ENCODE measurements at places on chromosomes 5 and 9.

- DNase-seq, result no peak
Observed at GRCh38 chr9:20561531-20561930, 60.8 kb downstream of the MLLT3 start.

DNA sequence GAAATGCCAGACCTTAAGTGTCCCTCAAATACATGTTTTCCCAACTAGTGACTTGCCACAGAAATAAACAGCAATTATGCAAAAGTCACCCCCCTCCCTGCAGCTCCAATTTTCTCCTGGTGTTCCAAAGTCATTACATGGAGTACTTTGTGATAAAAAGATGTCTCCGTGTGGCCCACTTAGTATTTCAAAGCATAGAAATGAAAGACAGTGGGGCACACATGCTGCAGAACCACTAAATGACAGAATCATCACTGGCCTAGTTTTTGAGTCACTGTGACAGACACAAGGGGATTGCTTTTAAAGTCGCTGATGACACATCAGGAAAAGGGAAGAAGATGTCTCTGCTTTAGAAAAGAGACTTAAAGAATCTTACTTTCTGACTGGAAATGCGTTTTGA lies 323.4 kb downstream of the PSAT1 start:
- DNase-seq, result no peak

- DNase-seq, result no peak
Observed at GRCh38 chr5:150429410-150429873, 16.7 kb upstream of the CD74 start.

DNA sequence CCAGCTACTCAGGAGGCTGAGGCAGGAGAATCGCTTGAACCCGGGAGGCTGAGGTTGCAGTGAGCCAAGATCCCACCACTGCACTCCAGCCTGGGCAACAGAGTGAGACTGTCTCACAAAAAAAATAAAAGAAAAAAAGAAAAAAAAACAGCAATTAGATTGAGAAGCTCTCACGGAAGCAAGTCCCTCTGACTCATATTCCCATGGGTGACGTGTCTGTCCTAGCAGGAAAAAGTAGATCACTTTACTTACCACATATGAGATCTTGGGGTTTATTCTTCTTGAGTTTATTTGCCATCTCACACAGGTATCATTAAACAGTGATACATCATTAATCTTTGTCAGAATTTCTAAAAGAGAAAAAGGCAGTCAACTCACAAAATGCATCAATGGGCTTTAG lies 62.6 kb downstream of the SUSD1 start:
- peak; percentile 83 for DNase-seq

- DNase-seq, result no peak
Observed at GRCh38 chr9:133051966-133052539, 9.7 kb upstream of the CEL start.

DNA sequence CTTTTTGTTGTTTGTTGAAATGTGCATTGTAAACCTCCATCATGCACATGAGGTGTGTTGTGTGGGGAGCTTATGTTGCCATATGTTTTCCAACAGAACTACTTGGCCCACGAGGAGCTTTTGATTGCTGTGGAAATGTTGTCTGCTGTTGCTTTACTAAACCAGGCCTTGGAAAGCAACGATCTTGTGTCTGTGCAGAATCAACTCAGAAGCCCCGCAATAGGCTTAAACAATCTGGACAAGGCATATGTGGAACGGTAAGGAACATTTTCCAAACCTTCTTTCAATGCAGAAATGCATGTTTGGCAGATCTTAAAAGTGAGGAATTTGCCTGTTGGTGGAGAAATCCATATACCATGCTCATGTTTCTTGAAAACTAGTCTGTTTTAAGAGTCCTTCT lies 22.5 kb downstream of the F2RL2 start:
- DNase-seq, result no peak

DNA sequence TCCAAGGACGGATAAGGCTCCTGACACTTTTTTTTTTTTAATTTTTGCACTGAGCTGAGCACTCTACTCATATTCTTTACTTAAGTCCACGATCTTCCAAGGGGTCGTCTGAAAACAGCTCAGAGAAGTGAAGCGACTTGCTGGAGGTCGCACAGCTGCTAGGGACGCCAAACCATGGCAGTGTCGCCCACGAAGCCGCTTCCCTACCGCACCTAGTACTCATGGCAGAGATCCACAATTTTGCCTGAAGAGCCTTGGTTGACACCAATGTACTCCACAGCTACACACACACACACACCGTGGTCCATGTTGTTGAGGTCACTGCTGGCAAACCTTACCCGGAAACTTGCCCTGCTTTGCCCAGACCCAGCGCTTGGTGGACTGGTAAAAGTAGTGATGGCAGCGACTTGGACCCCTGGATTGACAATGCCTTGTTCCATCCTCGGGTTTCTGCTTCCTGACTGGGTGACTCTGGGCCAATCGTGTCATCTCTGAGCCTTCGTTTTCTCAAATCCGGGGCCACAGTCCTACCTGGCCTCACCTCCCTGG lies 521 bp upstream of the SLIT3 start:
- DNase-seq, result no peak

DNA sequence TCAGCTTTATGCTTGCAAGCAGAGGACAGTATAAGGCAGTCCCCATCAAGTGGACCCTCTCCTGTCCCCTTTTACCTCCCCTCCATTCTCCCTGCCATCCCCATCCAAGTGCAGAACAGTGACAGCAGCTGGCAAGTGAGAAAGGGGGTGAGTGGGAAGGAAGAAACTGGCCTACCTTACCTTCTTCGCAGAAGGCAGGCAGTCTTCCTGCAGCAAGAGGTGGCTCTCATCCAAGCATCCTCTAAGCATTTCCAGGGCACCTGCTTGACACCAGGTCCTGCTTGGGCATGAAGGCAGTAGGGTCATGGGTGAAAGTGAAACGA lies 77.3 kb upstream of the SH3PXD2B start:
- no peak for DNase-seq

- no peak for DNase-seq
Observed at GRCh38 chr5:108061941-108062340, 320.0 kb downstream of the FBXL17 start.

GRCh38 chr5:169923988-169924387 lies 56.3 kb downstream of the INSYN2B start:
- no peak for DNase-seq

GRCh38 chr9:36278243-36278642 lies 20.0 kb upstream of the GNE start:
- DNase-seq, result no peak

DNA sequence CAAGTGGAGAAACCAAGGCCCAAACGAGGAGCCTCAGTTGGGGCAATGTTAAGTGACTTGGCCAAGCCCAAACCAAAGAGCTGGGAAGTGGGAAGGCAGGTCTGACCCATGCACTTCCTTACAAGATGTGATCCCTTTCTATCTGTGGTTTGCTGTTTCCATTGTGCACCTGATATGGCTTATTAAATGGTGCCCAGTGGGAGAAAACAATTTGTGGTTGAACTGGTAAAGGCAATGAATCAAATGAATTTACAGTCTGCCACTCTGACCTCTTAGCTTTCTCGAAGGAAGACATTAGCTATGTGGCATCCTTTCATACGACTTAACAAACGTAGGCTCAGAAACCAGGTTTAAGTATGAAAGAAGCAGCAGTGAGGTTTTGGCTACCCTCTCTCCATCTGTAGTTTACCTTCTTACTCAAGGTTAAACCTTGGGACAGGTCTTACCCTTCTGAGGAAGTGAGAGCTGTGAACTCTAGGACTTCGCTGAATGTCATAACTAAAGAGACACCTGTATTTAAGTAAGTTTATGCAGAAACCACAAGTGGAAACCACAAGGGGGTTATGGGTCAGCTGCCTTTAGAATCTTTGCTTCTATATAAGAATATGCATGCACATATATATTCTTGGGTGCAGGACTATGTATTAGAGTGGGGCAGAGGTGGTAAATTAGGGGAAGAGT lies 100.5 kb upstream of the SPATA31D4 start:
- no peak for DNase-seq

DNA sequence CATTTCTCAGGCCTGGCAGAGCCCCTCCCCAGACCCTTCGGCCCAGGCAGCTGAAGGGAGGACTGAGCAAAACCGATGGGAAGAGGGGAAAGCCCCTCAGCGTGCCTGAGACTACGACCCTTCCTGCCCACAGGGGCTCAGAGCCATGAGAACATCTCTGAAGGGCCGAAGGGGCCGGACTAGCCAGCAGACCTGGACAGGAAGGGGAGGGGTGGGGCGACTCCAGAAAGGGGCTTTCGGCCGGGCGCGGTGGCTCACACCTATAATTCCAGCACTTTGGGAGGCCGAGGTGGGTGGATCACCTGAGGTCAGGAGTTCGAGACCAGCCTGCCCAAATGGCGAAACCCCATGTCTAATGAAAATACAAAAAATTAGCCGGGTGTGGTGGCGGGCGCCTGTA lies 85.8 kb upstream of the PHYKPL start:
- DNase-seq, result no peak

- no peak for DNase-seq
Observed at GRCh38 chr5:139592289-139592688, 31.1 kb downstream of the UBE2D2 start.

GRCh38 chr5:72160329-72160728 lies 53.1 kb downstream of the MAP1B start:
- DNase-seq, result no peak

- no peak for DNase-seq
Observed at GRCh38 chr9:134313470-134313869, 12.8 kb upstream of the RXRA start.

DNA sequence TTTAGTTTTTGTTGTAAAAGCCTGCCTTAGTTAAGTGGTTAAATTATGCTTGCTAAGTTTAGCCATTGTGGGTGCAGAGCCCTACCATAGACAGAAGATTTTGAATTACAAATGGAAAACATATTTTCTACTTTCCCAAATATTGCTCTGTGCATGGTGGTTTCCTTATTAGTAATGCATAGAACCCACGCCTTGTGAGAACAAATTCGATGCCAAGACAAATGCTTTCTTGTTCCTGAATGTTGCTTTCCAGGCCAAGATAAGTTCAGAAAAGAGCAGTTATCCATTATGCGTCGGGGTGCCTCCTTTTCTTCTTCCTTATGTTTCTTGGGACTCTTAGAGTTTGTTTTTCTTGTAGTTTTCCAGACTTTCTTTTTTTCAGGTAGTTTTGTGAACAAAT lies 31.0 kb upstream of the GARNL3 start:
- DNase-seq, result no peak

- DNase-seq, result no peak
Observed at GRCh38 chr5:178469975-178470759, 120.0 kb downstream of the COL23A1 start.

DNA sequence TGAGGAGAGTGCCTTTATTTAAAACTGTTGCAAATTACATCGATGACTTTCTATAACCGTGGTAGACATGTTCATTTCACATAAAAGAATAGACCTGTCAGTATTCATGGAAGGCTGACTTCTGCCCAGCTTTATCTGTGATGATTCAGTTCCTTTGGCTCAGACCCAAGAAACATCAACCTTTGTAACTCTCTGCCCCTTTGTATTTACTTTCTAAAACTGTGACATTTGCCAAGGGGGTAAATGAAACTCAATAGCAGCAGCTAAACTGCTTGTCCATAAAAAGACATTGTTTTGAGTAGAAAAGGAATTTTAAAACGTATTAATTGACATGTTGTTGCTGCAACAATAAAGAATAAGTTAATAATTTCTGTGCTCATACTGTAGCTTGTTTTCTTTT lies 137.8 kb upstream of the ANKH start:
- peak; percentile 51 for DNase-seq

DNA sequence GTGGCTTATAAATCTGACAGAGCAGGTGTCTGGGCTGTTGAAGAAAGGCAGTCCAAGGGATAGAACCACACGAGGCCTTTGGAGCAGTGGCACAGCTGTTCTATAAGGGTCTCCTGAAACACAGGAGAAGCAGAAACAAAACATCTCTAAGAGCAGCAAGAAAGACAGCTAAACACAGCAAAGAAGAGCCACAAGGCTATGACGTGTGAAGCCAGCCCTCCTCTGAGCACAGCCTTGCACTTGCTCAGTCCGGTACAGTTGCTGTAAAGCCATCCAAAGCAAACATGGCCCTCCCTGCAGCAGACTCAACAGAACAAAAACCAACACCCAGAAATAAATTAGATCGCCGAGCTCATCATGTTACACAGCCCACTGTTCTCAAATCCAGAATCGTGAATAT lies 2.6 kb upstream of the GZMK start:
- no peak for DNase-seq

DNA sequence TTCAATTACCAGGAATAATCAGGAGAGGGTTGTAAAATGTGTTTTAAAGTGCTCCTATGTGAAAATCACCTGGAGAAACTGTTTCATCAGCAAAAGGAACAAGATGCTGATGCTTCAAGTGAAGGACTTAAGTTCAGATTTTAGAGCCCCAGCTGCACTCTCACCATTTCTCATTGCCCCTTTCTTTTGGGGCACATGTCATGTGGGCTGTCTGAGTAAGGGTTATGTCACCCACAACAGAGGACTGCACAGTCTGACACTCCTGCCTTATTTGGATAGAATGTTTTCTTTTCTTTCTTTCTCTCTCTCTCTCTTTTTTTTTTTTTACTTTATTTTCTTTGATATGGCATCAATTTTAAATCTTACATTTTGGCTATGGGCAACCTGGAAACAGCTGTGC lies 204.1 kb upstream of the EFNA5 start:
- no peak for DNase-seq

DNA sequence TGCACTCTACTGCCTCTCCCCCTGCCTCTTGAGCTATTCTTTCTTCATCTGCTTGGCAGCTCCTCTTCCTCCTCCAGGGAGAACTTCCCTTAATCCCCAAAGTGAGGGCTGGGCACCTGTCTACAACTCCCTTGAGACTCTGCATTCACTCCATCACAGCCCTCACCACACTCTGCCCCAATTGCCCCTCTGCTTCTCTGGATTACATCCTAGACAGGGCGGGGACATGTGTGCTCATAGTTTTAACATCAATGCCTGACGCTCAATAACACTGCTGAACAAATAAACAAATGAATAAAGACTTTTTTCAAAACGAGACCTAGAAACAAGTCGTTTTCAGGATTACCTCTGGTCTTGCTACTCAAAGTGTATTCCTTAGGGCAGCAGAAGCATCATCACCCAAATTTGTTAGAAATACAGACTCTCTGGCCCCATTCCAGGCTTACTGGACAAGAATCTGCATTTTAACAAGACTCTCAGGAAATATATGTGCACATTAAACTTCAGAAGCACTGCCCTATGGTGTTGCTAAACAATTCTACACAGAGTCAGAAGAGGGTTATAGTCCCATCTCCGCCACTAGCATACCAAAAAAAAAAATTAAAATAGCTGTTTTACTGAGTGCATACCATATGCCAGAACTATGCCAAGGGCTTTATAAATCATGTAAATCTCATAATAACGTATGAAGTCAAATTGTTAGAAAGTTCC lies 115.6 kb downstream of the CDK5RAP2 start:
- DNase-seq, result no peak

GRCh38 chr5:6178846-6179532 lies 199.4 kb downstream of the MED10 start:
- DNase-seq, result no peak

Data from HCT116 (cell line).